Mucosa of gallbladder (tissue), 1 donor: ENCODE measurements at places on chromosomes 1 and 21. TPM values are rescaled to one million over a fixed set of nuclear protein-coding genes. Genes with fewer than 3 reads are reported as not detected.

- DNase-seq = no peak
These were observed 381.6 kb downstream of the SIPA1L2 start for GRCh38 chr1:232248276-232248820.

DNA sequence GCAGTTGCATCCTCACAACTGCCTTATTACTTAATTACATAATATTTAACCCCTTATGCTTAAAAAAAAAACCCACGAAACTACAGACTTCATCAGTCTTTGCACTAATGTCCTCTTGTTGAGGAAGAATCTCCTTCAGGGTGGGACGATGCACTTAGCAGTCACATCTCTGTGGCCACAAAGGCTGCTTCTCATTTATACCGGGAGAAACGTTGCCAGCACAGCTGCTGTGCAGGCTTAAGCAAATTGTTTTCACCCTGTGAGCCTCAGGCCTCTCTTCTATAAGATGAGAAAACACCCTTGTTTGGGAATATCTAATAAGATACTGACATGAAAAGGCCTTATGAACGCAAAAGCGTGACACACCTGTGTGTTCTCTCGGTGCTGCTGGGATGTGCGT lies 2.9 kb upstream of the OBSCN start:
- DNase-seq = no peak

Gene LAX1
- 1.9 TPM for total RNA-seq

Gene FCGR1A
- total RNA-seq = 13.2 TPM

Gene OR2T35
- not detected for total RNA-seq

Gene HSD11B1
- 5.7 TPM for total RNA-seq

GRCh38 chr1:55584526-55585401 lies 369.6 kb upstream of the USP24 start:
- DNase-seq = no peak

Gene LCA5L
- 2.7 TPM for total RNA-seq
